ENCODE measurements at places on chromosomes 1 and 21.

DNA sequence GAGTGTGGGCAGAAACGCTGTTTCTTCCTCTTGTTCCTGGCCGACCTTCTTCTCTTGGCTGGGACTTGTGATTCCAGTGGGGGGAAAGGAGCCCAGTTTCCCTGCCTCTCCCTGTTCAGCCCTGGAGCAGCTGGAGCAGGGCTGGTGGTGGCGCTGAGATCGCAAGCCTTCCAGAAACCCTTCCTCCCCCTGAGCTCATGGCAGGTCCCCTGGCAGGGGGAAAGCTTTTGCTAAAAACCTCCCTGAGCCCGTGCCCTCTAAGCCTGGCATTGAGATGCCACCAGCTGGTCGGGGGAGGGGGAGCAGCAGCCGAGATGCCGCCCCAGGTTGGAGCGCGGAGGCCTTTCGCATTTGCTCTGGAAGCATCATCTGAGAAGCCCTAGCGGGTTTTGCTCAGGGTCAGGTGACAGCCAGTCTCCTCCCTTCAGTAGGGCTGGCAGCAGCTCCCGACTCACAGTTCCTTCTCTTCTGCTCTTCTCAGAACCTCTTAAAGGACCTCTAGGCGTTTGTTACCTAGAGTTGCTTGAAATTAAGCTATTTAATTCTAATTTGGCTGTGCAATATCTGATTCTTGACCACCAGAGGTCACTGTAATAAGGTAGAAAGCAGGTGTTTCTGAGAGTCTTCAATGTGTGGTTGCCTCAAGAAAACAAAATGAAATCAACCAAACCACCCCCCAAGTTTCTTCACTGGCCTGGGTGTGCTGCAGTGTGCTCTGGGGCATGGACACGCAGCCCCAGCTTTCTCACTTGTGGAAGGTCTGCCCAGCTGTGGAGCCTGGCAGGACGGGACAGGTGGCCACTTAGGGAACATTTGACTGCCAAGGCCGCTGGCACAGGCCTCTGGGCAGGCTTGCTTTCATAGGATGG is 257.3 kb downstream of the CAMTA1 start:
- peak; percentile 6 for DNase-seq

- DNase-seq = no peak
Measured at GRCh38 chr1:248753708-248754280, 1.8 kb downstream of the LYPD8 start.

GRCh38 chr1:224867715-224868114 is 61.8 kb upstream of the DNAH14 start:
- no peak for DNase-seq

- no peak for DNase-seq
Measured at GRCh38 chr1:248733566-248733965, 22.0 kb downstream of the LYPD8 start.

DNA sequence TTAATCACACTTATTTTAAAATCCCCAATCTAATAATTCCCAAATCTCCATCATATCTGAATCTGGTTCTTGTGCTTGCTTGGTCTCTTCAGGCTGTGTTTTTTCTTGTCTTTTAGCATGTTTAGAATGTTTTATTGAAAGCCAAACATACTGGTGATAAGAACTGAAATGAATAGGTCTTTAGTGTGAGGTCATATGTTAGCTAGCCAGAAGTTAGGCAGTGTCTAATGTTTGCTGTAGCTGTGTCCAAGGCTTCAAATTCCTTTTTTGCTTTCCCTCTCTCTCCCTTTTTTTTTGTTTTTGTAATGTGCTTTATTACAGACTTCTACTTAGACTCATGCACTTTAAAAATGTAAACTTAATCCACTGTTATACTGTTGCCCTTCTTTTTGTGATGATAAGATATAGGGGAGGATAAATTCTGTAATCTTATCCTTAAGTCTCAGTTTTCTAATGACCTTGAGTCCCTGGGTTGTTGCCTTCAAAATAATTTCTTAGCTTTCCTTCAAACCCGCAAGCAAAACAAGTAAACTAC is 725.1 kb downstream of the BRINP3 start:
- DNase-seq = no peak

GRCh38 chr1:193431265-193431977 is 245.0 kb upstream of the B3GALT2 start:
- no peak for DNase-seq

DNA sequence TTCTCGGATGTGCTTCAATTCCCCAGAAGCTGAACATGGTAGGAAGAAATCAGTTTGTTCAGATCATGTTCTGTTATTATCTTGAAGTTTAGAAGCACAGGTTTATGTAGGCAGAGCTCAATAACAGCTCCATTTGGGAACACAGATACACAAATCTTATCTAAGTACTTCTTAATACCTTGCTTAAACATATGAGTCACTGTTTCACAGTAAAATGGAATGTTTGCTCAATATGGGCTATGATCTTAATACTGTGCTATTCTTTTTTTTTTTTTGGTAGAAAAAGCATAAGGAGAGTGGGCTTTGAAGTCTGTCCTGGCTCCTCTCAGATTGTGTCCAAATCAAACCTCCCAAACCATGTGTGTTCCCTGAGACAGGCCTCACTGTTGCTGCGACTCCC is 13.4 kb downstream of the PROK1 start:
- DNase-seq = no peak

DNA sequence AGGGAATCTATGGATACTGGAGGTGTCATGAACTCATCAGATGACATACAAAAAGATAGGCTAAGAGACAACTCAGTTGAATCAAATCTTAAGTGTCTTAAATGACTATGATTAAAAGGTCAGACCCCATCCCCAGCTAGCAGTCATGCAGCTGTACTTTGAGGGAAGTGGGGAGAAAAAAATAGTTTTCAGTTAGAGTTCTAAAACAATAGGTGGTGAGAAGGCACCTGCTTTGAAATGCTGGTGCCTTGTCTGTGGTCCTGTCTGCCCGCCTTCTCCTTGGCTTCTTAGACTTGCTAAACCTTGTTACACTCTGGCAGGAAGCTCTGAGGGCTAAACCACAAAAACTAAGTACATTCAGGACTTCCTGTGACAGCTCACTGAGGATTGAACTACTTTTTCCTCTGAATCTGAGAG is 15.3 kb downstream of the CD2 start:
- no peak for DNase-seq

DNA sequence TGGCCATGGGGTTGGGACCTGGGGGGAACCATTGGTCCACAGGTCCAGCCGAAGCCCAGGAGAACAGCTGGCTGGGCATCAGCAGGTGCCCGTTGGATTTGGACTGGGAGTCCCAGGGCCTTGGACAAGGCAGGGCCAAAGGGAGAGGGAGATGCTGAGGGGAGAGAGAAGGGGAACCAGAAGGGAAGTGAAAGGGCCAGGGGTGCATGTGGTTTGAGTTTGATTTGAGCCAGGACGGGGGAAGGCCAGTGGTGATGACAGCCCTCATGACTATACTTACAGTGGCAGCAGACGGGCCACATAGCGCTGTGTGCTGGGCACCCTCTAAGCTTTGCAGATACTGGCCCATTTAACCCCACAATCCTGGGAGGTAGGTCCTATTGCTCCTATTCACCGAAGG is 18.8 kb downstream of the AGRN start:
- no peak for DNase-seq

- DNase-seq = no peak
Measured at GRCh38 chr1:175578425-175578824, 165.0 kb downstream of the TNR start.

GRCh38 chr1:101995984-101996745 is 561 bp downstream of the OLFM3 start:
- no peak for DNase-seq

DNA sequence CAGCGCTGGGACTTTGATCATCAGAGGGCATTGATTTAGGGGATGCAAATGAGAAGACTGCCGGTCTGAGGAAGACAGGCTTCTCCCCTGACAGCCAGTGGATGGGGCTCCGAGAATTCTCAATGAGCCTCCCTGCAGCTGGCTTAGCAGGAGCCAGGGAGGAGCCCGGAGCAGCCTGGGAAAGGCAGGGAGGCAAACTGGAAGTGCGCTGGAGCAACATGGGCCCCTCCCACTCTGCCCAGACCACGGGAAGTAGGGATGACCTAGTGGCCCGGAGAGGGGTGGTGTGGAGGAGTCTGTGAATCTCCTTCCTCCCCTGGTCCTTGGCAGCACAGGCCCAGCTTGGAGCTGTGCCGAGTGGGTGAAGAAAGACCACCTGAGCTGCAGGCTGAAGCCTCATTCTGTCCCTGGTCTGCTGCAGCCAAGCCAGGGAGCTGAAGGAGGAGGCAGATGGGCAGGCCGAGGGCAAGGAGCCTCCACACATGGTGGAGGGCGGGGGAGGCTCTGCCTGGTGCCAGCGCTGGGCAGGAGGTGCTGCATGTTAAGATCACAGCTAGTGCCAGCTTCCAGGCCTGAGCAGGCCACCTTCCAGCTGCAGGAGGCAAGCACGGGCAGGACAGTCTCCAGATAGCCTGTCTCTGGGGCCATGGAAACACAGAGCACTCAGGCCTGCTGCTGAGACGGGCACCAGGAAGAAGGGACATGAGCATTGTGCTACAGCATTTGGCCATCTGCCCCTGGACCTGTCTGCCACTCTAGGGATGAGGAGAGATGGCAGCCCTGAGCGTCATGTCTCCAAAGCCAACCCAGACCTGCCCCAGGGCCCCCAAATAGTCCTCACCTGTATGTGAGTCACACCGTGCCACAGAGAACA is 12.2 kb upstream of the CLSTN1 start:
- DNase-seq = no peak

GRCh38 chr21:39388811-39389155 is 39.9 kb upstream of the HMGN1 start:
- DNase-seq = no peak

GRCh38 chr1:233523047-233523446 is 90.9 kb upstream of the KCNK1 start:
- DNase-seq = no peak

DNA sequence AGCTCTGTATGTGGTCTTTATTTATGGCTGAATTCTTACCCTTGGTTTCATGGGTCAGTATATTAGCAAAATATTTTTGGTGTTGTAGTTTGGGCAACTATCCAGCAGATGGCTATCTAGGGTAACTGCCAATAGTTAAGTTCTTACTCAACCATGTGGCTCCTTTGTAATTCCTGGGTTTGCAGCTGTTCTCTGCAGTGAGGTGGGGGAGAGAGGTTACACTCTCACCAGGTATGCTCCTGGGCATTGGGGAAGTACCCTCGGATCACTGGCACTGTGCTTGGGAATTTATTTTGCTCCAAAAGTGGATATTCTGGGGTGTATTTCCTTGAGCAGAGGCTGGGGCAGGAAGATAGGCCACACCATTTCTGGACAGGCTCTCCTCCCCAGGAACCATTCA is 436.7 kb upstream of the TMPRSS15 start:
- no peak for DNase-seq

- DNase-seq = no peak
Measured at GRCh38 chr1:85681087-85681486, 27.1 kb downstream of the ZNHIT6 start.

- DNase-seq = no peak
Measured at GRCh38 chr1:233998891-233999290, 94.4 kb downstream of the SLC35F3 start.

GRCh38 chr1:121516234-121516967 is 331.6 kb downstream of the SRGAP2C start:
- DNase-seq = no peak

- DNase-seq = no peak
Measured at GRCh38 chr1:34779962-34780361, 1.1 kb upstream of the GJB3 start.

- no peak for DNase-seq
Measured at GRCh38 chr1:6961289-6961688, 176.0 kb downstream of the CAMTA1 start.

DNA sequence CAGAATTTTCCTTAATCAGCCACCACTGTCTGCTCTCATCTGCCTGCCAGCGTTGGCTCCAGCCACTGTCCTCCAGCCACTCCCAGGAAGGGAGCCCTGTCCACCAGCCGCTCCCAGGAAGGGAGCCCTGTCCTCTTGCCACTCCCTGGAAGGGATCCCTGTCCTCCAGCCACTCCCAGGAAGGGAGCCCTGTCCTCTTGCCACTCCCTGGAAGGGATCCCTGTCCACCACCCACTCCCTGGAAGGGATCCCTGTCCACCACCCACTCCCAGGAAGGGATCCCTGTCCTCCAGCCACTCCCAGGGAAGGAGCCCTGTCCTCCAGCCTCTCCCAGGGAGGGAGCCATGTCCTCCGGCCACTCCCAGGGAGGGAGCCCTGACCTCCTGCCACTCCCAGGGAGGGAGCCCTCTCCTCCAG is 726.5 kb downstream of the PTPRU start:
- no peak for DNase-seq

DNA sequence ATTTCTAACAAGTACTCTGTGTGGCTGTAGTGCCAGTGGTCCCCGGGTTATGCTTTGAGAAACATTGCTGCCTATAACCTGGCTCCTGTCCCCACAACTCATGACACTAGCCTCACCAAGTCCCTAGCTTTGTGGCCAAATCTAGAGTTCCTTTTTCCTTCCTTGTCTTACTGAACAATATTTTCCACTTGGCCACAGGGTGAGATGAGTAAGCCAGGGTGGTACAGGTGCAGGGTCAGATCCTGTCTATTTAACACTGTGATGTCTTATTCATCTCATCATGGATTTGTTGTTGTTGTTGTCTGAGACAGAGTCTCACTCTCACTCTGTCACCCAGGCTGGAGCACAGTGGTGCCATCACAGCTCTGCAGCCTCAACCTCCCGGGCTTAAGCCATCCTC is 18.6 kb downstream of the ARMH1 start:
- no peak for DNase-seq

DNA sequence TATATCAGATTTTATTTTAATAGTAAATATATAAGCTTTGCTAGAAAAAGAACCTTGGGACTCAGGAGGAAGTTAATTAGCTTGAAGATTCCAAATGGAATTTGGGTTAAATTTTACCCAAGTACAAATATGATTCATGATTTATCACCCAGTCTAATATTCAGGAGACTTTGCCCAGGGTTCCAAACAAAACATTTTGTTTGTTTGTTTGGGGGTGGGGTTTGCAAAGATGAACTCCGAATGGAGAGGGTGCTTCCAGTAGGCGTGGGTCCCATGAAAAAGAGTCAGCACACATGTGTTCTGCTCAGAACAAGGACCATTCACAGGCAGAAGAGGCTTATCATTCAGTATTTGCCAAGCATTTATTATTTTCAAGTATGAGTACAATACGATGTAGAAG is 23.5 kb downstream of the KCNT2 start:
- DNase-seq = no peak

GRCh38 chr1:201049248-201049831 is 25.8 kb upstream of the KIF21B start:
- DNase-seq = no peak

- DNase-seq = no peak
Measured at GRCh38 chr1:67372136-67372535, 58.1 kb downstream of the SERBP1 start.

DNA sequence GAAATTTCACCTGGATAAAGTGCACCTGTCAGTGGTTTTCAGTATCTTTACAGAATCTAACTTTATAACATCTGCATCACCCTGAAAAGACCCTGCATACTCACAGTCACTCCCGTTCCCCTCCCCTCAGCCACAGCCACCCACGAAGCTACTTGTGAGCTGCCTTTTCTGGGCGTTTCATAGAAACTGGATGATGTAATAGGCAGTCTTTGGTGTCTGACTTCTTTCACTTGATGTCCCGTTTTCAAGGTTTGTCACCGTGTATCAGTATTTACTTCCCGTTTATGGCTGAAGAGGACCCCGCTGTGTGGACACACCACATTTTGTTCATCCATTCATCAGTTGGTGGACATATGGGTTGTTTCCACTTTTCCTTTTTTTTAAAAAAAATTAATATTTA is 47.8 kb upstream of the LRRC3 start:
- no peak for DNase-seq

- no peak for DNase-seq
Measured at GRCh38 chr1:192342842-192343241, 26.1 kb downstream of the RGS21 start.

- DNase-seq = no peak
Measured at GRCh38 chr1:231478811-231479210, 49.7 kb upstream of the TSNAX start.

Measured in hematopoietic multipotent progenitor cell treated with erythropoietin and hydrocortisone succinate and interleukin-3 and kit ligand, for 15 days (in vitro differentiated cells).